Breast epithelium (tissue), 4 donors: ENCODE measurements at places on chromosomes 3 and 15. TPM values are rescaled to one million over a fixed set of nuclear protein-coding genes. Genes with fewer than 3 reads are reported as not detected.

The TM6SF1 gene
- 8.5 TPM for total RNA-seq

The CHDH gene
- total RNA-seq, result 27.9 TPM

The ISG20 gene
- total RNA-seq, result 7.4 TPM

The LSAMP gene
- 1.6 TPM for total RNA-seq

The TNNC1 gene
- 3.7 TPM for total RNA-seq

The IMPG2 gene
- total RNA-seq, result 0.15 TPM

The TOMM70 gene
- 47.9 TPM for total RNA-seq

The CXCR6 gene
- 0.64 TPM for total RNA-seq

The DLL4 gene
- 3.5 TPM for total RNA-seq

The CLDN11 gene
- 8.2 TPM for total RNA-seq

The STRIT1 gene
- total RNA-seq, result not detected

The HIGD2B gene
- not detected for total RNA-seq

The CTXND1 gene
- total RNA-seq, result not detected

The DCP1A gene
- 21.9 TPM for total RNA-seq

The TRA2B gene
- 179 TPM for total RNA-seq

The GPR149 gene
- not detected for total RNA-seq

The CFAP92 gene
- total RNA-seq, result 1.4 TPM

The C3orf20 gene
- 0.16 TPM for total RNA-seq

The GOLGA6D gene
- total RNA-seq, result not detected

The GP5 gene
- not detected for total RNA-seq

The BFSP2 gene
- not detected for total RNA-seq

The LRRC34 gene
- 1.0 TPM for total RNA-seq

The GREM1 gene
- total RNA-seq, result 21.3 TPM

The DUSP7 gene
- 11.1 TPM for total RNA-seq

The XCR1 gene
- total RNA-seq, result under 0.01 TPM
